ENCODE measurements at places on chromosomes 6 and 20.

- DNase-seq, result no peak
These were observed 2.3 kb downstream of the NR2E1 start for GRCh38 chr6:108168090-108168463.

GRCh38 chr6:125392682-125393081, 90.9 kb upstream of the HDDC2 start:
- no peak for DNase-seq

DNA sequence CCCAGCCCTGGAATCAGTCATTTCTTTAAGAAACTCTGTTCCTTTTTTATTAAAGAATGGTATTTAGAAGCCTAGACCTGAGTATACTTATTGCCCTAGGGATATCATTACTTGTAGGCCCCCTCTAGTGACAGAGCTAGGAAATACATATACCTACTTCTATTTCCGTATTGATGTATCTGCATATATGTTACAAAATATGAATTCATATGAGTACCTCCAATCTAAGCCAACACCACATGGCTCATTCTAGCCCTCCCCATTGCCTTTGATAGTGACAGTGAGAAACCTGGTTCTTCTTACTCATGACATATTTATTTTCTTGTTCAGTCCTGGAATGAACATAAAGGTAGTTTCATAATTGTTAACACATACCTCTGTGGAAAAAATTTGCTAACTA, 137.2 kb downstream of the FARS2 start:
- no peak for DNase-seq

GRCh38 chr6:129633529-129633928, 76.4 kb downstream of the ARHGAP18 start:
- DNase-seq, result no peak

GRCh38 chr6:19322691-19323485, 514.3 kb upstream of the ID4 start:
- DNase-seq, result no peak

DNA sequence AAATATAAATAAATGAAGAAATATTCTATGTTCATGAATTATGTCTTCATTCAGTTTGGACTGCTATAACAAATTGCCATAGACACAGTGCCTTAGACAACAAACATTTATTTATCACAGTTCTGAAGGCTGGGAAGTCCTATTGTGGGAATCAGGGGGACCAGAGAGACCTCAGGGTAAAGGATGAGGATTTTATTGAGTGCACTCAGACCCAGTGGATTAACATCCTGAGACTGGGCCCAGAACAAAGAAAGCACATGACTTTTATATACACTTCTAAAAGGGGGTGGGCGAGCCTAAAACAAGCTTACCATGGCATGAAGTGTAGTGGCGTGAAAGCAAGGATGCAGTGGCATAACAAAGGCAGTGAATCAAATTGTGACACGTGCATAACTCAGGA, 26.9 kb upstream of the CBLN4 start:
- no peak for DNase-seq

DNA sequence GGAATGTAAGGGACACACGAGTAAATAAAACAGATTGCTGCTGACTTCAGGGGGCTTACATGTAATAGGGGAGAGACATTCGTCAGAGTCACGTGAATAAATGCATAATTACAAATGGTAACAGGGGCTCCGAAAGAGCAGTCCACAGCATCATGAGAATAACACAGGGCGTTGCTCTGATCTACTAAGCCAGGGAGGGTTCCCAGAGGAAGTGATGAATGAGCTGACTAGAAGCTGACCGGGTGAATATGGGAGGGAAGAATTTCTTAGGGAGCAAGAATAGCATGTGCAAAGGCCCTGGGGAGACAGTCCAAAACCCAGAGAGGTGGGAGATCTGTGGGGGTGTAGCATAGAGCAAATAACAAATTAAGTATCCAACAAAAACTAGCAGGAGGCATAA, 2.4 kb downstream of the BPI start:
- no peak for DNase-seq

GRCh38 chr6:44699851-44700250, 312.3 kb downstream of the CDC5L start:
- no peak for DNase-seq

DNA sequence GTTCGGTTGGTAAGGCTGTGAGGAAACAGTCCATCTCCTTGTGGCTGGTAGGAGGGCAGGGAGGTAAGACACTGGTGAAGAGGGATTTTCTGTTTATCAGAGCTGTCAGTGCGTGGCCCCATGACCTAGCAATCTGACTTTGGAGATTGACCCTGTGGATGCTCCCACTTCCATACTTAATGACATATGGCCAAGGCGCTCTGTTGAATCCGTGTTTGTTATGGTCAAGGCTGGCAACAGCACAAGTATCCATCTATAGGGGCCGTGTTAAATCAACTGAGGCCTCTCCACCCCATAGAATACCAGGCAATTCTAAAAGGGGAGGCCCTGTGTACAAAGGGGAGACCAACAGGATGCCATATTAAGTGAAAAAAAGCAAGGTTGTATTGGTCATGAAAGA, 25.6 kb upstream of the FOXC1 start:
- no peak for DNase-seq

DNA sequence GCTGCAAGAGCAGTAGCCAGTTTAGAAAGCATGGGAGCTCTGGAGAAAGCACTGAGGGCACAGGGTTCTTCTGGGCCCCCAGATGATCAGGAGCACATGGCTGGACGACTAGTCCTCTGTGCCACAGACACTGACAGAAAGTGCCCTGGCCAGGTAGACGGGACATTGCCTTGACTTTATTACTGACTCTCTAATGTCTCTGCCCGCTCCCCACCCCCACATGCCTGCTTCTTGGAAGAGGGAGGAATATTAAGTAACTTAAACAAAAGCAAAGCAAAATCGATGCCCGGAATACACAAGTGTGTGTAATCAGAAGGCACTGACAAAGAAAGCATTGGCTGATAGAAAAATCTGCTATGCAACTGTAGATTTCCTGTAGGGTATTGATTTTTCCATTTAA, 99.3 kb downstream of the SOBP start:
- no peak for DNase-seq

- DNase-seq, result no peak
These were observed 30.0 kb downstream of the ZNF341 start for GRCh38 chr20:33761698-33762250.

- DNase-seq, result peak; percentile 25
These were observed 333.7 kb downstream of the ZFAND3 start for GRCh38 chr6:38153076-38153797.

DNA sequence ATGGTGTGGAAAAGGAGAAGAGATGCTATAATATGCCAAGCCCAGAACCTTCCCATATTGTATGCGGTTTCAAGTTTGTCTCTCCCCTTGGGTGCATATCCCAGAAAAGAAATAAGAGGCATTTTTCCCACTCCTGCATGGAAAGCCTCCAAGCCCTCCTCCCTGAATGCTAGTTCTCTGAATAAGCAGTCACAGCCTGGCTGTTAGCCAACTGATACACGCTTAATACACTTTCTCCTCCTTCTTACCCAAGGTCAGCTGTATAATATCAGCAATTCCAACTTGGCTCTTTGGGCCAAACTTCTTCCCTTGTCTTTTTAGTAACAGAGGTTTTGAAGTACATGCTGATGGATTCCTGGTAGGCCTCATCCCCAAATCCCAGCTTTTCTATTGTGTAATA, 440.1 kb downstream of the EPHA7 start:
- DNase-seq, result no peak

GRCh38 chr20:24587384-24588046, 118.1 kb downstream of the SYNDIG1 start:
- DNase-seq, result no peak
